ENCODE measurements at places on chromosomes 13 and 19.
A peak's percentile ranks its signal among the peaks of the same experiment; 100 is the strongest.

DNA sequence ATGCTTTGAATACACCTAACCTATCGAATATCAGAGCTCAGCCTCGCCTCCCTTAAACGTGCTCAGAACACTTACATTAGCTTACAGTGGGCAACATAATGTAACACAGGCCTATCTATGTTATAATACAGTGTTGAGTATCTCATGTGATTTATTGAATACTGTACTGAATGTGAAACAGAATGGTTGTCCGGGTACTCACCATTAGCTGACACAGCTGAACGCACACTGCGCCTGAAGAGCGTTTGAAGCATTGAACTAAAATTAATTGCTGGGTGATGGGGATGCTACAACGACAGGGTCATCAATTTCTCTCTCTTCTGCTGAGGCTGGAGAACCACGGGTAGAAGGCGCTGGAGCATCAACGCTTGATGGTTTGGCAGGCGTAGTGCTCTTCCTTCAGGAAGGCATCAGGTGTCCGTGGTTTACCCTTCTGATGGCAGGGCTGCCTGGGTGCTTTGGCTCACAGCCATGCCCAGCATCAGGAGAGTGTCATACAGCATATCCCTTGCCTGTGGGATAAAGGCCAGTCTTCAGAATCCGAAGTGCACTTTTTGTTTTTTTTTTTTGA lies 46.9 kb upstream of the UBE2L5 start:
- DNase-seq = no peak

DNA sequence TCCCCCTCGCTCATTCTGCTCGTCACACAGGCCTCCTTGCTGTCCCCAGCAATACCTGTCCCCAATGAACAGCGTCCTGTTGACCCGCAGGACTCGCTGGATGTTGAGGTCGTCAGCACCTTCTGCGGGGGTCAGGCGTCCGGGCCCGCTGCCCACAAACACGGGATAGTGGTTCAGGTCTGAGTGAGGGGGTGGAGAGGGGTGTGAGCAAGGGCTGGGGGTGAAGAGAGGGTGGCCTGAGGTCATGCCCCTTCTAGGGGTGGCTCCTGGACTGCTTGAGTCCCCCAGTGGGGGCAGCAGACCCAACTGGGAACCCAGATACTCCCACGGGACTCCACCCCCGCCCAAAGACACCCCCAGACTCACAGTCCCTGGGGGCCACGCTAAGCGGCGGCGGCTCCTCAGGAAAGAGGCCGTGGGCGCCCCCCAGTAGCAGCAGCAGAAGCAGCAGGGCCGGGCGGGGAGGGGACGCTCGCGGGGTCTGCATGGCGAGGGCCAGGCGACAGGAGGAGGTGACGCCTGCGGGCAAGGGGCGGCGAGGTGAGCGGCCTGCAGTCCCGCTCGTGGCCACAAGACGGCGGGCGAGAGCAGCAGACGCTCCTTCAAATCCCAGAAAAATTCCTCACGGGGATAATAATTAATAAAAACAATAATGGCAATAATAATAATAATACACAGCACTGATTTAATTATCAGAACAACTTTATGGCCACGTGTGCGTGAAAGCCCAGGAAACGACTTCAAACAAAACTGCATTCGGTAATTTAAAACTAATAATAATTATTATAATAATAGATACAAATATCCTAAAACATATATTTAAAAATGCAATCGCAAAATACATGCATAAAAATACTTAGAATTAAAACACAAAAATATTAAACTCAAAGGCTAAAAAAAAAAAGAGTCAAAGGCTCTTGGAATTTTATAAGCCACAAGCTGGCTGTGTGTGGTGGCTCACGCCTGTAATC lies 1.2 kb downstream of the SEMA6B start:
- DNase-seq = peak; percentile 33

- no peak for DNase-seq
These were observed 66.8 kb downstream of the IPO5 start for GRCh38 chr13:98020271-98020670.

DNA sequence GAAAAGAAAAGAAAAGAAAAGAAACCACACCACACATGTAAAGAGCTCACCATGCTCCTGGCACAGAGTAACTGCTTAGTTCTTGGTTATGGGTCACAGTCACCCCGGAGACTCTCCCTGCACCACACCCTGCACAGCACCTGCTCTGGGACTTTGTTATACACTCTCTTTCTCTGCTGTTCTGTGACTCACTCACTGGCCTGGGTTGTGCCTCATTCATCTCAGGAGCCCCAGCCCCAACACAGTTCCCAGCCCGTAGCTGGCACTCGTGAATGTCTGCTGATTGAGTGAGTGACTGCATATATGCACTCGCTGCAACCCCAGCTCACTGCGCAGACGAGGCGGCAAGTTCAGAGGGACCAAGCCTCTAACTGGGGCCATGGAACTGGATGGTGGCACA lies 22.9 kb upstream of the ZNF507 start:
- no peak for DNase-seq

DNA sequence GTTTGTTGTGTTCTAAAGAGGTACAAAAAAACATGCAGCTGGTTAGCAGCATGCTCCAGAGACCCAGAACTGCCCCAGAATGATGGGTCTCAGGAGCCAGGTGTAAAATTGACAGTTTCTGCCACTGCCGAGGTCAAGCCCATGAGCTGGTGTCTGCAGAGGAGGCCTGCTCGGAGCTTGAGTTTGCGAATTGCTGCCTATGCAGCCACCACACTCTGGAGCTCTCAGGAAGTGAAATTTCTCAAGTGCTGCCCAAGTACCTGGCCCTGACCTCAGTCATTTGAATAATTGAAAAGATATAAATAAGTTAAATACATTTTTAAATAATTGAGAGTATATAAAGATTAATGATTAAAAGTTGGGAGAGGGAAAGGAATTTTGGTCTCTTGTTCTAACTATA lies 66.4 kb downstream of the ZAR1L start:
- DNase-seq = no peak

DNA sequence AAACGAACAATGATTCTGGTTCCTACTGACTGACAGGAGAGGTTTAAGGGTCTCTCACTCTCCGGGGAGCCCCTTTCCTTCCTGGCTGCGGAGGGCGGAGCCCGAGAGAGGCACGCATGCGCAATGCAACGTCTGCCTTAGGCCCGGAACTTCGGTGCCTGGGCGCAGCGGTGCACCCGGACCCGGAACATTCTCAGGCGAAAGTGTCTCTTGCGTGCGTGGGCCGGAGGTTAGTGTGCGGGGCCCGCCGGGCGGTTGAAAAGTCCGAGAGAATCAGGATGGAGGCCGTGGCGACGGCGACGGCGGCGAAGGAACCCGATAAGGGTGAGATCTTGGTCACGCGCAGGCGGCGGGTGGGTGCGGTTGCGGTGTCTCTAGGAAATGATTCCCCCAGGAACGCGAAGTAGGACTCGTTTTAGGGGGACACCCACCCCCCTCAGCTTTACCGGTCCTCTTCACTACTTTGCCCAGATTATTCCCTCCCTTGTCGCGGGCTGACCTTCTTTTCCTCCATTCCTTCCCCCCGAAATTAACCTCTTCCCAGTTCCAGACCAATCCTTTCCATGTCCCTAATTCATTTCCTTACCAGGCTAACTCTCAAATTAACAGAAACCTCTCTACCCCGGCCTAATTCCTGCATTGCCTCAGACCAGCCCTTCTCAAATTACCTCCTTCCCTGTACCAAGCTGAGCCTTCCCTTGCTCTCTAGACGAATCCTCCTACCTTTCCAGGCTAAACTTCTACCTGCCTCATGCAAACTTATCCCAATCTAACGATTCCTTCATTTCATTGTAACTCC lies at the start of gene CCDC97:
TSS of gene CCDC97 (plus strand) at position 140 of the 799 bp plus-strand sequence. CDS start at position 279, 139 bp downstream.
- peak; percentile 93 for DNase-seq

DNA sequence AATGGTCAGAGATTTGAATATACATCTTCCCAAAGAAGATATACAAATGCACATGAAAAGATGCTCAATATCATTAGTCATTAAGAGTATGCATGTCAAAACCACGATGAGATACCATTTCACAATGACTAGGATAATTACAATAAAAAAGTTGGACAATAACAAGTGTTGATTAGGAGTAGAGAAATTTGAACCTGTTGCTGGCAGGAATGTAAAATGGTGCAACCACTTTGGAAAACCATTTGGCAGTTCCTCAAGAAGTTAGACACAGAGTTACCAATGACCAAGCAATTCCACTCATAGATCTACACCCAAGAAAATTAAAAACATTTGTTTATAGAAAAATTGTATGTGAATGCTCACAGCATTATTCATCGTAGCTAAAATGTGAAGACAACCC lies 33.2 kb upstream of the STARD13 start:
- no peak for DNase-seq

DNA sequence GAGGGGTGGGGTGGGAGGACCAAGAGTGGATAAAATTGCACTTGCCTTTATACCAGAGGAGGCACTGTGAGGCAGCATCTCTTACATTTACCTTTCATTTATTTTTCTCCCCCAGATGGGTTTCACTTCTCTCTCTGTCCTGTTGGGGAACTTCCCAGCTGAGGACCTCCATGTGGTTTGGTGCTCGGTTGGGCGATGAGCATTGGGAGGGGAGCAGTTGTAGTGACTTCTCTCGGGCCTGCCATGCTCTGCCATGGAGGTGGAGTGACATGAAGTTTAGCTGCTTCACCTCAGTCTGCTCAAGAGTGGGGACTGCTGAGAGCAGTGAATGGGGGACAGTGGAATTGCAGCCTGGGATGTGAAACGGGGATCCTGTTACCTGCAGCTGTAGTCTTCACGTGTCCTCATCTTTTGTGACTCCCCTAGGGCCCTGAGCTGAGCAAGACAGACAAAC lies 23.1 kb upstream of the CXCL17 start:
- peak; percentile 64 for DNase-seq

DNA sequence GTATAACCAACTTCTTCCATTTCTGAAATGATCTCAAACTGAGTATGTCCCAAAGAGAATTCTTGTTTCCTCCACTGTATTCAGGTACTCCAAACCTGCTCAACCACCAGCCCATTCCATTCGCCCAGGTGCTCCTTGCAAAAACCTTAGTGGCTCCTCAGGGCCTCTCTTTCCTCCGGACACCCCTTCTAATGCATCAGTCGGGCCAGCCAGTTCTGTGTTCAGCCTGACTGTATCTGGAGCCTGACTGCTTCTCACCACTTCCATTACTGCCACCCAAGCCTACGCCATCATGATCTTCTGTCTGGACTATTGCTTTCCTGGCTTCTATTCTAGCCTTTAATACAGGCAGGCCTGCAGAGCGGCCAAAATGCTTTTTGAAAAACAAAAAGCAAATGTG lies 1.5 kb downstream of the PHF11 start:
- no peak for DNase-seq

DNA sequence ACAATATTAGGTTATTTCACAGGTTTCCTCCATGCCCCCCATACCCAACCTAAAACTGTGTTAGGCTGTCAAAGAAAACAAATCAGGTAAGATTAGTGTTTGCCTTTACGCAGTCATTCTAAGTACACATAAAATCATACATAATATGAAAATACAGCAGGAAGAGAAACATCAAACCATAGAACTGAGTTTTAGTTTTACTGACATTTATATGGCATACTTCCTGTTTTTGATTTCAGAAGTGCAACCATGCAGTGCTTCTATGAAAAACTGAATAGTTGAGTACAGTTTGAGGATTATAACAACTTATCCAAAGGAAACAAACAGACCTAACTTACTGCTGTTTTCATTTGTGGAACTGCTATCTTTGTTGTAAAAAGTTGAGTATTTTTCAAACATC lies 91.3 kb downstream of the KCNRG start:
- DNase-seq = no peak

DNA sequence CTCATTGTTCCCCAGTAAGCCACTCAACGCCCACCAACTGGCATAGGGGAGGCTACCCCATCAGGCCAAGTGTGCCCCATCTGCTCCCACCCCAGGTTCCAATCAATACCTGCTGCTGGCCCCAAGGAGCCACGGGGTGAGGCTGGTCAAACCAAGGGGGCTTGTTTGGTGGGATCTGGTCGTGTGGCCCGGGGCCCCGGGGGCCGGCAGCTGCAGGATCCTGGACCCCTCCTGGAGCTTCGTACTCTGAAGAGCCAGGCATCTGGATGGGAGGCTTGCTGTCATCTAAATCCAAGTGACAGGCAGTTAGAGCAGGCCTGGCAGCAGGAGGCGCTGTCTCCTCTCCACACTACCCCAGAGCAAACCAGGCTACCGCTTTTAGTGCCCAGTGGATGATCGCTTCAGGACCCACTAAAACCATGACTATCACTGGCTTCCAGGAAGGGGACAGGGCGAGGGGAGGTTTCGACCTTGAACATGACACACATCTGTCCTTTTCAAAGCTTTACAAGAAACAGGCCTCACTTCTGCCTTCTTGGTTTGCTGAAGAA lies 14.2 kb downstream of the CHERP start:
- DNase-seq = peak; percentile 34

DNA sequence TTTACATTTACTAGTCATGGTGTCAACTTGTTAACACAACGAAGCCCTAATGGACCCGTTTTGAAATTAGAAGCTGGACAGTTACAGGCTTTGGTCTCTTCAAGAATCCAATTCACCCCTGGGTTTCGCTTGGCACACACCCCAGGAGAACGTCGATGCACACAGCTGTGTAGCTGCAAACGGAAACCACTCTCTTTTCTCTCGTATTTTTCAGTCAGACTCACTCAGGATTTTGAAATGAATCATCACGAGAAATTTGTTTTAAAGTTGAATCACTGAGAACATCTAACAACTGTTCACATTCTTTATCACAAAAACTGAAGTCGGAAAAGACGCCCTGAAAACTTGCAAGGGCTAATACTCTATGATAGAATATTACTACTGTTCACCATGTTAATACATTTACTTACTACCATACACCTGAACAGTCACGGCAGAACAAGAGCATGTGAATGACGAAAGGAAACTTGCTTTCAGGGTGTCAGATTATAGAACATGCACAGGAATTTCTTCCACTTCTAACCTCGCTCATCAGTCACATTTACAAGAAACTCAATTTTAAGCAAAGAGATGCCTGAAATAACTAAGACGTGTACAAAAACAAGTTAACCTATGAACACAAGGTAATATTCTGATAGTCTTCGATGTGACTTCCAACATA lies 4.7 kb downstream of the PNMA8A start:
- DNase-seq = no peak

DNA sequence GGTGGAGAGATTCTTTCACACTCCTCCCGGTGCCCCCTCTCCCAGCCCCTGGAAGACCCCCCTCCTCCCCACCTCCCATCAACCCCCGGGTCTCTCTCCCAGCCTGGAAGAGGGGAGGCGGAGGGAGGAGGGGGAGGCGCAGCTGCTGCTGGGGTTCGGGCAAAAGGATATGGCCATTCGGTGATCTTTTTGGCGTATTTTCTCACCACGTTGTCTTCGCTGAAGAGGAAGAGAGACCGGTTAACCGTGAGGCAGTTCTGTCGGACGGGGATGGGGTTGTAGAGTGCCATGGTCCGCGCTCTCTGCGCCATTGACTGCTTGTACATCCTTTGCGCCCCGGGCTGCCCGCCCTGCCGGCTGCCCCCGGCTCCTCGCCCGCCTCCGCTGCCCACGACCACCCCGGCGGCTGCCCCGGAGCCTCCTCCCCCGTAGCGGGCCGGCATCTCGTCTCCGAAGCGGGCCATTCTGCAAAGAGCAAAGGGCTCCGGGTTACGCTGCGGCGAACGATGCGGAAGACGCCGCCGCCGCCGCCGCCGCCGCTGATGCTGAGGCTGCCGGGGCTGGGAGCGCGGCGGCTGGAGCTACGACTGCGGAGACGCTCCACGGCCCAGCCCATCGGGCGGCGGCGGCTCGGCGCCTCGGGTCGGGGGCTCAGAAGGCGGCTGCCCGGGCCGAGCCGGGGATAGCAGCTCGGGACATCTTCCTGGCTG lies 363 bp downstream of the CACNA1A start:
- DNase-seq = no peak

Data from memory B cell (primary cell).